ENCODE measurements at places on chromosomes 6 and 20.

DNA sequence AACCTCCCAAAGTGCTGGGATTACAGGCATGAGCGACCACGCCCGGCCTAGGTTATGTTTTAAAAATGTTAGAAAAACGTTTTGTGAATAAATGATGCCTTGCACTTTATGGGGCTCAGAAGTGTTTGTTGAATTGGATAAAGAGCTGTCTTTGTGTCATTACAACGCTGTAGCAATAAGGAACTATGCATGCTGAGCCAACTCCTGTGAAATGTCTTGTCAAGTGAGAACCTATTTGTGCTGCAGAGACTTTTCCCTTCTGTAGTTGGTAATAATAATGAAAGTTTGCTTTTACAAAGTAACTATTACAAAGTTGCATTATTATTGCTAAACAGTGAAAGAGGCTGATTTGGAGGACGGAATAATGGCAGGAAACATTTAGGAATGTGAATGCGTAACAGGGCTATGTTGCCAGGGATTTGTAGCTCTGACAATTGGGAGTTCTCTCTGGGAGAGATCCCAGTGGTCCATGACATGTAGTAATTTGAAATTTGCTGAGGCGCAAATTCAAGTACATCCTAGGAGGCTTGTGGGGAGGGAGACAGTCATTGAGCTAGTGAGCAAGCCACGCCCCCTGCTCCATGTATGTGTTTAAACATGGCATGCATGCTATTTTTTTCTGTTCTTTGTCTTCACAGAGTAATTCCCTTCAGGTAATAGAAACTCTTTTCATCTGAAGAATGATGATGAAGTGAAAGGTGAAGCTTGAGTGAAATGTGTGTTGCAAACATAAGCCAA lies 16.8 kb upstream of the BICRAL start:
- no peak for DNase-seq

DNA sequence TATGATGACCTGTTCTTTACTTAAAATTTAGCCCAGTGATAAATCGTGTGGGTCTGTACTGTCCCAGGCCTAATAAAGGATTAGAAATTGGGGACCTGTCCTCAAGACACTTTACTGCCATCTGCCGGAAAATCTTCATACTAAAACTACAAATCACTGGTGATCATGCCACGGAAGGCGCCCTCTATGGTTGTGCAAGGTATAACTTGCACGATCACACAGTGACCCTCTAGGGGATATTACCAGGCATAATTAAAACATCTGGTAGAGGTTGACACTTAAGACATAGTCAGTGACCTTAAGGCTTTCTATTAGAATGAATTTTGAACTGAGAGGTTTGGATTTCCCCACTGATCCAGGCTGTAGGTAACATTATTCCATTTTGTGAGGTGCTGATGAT lies 172.6 kb downstream of the BMP2 start:
- DNase-seq = no peak

DNA sequence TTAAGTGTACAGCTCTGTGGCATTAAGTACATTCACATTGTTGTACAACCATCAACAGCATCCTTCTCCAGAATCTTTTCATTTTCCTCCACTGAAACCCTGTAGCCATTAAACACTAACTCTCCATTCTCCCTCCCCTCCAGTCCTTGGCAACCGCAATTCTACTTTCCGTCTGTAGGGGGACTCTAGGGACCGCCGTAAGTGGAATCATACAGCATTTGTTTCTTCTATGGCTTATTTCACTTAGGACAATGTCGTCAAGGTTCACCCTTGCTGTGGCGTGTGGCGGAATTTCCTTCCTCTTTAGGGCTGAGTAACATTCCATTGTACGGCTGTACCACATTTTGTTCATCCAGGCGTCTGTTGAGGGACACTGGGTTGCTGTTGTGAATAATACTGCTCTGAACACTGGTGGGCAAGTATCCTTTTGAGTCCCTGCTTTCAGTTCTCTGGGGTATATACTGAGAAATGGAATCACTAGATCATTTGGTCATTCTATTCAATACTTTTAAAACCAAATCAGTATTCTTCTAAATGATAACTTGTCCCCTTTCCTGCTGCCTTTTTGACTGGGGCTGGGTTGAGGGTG lies 50.7 kb downstream of the PPP1R3G start:
- DNase-seq = peak; percentile 24

DNA sequence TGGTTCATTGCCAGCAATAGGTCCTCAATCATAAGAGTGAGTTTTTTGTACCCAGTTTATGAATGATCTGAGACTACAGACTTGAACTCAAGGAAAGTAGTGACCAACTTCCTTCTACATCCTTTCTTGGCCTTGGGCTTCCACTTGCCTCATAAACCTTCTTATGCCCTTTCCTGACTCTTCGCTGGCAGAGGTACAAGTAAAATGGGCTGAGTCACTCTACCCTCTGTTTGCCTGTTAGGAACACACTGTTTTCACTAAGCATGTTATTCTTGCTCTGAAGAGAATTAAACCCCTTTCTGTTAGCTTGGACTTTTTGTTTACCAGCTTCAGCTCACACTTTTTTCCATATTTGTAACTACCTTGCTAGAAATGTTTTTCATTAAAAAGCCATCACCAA lies 74.4 kb downstream of the PKHD1 start:
- DNase-seq = no peak

GRCh38 chr6:70285201-70285600 lies 17.7 kb downstream of the COL9A1 start:
- DNase-seq = no peak

DNA sequence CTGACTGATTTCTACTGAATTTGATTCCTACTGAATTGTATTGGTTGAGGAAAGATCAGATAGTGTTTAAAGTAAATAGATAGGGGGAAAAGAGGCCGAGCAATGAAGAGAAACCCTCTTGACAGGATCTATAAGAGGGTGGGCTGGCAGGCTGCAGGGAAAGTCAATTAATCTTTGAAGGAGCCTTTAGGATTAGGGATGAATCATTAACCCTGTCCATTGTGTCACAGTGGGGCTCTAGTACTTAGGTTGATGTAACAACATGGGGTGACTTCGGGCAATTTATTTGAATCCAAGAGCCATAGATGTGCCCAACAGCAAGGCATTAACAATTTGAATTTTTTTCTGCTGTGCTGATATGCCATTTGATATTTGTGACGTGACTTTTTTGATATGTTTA lies 7.5 kb downstream of the RFX6 start:
- DNase-seq = no peak

DNA sequence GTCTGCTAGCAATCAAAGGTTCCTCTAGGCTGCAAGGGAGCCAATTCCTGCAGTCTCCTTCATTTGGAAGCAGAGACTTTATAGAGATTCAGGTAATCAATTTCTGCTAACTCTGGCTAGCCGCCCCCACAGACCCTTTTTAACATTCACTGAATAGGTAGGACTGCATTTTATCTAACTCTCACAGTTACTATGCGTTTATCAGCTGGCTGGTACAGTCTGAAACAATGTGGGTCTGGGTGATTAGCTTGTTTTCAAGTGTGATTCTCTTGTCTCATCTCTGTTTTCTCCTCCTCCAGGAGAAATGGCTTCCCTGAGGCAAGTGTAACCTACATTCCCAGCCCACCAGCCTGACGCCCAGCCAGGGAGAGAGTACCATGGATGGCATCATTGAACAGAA lies 73.3 kb downstream of the SYNDIG1 start:
- DNase-seq = no peak

GRCh38 chr20:64026-64603 lies 23.4 kb upstream of the DEFB125 start:
- DNase-seq = no peak

DNA sequence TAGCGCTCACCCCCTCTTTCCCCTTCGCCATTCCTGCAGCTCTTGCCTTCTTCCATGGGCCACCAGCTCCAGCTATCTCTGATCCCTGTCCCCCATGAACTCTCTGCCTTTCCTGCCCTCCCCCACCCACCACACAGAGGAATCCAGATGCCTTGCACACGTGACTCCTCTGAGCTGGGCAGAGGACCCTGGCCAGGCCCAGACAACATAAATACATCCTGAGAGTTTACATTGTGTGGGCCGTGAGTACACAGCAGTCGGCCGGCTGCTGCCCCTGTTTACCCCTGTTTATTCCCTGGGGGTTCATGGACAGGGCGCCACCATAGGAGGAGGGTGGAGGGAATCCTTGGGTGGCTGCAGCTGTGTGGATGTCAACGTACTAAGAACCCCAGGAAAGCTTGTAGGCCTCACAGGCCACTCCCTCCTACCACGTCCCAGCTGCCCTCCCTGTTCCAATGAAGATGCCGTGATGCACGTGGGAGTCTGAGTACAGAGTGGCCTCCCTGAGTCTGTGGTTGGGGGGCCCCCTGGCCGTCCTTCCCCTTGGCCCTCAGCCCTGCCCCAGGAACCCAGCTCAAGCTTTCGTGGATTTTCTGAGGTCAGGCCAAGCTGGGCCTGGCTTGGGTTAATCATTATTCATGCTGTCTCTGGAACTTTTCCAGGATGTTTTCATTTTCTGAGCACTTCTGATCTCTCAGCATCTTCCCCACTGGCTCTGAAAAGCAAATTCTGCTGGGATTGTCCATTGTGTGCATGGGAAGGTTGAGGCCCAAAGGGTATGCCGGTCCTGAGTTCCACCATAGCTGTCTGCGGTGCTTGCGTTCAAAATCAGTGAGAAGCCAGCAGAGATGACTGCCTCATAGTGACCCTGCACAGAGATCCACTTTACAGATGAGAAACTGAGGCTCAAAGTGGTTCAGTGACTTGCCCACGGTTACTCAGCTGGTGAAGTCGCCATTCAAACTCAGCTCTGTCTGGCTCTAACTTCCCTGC lies 136.3 kb downstream of the MRPL14 start:
- DNase-seq = no peak

DNA sequence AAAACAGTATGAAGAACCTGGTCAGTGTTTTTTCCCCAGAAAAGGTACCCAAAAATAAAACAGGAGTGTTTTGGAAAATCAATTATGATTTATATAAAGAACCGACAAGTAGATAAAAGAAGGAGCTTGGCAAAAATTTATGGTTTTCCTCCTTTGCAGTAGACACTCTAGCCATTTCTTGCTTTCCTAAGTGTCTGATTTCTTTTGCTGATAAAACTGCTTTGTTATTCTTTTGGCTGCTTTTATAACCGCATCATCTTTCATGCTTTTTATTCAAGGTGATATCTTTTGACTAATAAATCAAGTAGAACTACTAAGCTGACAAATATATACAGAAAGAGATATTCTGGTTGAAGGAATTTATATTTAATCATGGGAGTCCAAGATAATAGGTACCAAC lies 16.6 kb downstream of the ATG5 start:
- no peak for DNase-seq

DNA sequence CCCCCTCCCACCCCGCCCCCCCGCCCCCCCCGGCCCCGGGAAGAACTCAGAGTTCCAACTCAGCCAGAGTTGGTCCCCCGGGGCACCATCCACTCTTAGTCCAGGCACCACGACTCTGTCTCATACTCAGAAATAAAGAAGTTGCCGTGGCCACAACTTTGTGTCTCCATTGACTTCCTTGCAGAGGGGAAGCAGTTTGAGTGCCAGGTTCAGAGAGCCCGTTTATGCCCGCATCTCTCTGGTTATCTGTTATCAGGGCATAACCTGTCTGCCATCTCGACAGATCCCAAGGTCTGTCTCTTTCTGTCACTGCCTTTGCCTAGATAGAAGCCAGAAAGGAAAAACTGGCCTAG lies 605 bp downstream of the CDC5L start:
- no peak for DNase-seq

DNA sequence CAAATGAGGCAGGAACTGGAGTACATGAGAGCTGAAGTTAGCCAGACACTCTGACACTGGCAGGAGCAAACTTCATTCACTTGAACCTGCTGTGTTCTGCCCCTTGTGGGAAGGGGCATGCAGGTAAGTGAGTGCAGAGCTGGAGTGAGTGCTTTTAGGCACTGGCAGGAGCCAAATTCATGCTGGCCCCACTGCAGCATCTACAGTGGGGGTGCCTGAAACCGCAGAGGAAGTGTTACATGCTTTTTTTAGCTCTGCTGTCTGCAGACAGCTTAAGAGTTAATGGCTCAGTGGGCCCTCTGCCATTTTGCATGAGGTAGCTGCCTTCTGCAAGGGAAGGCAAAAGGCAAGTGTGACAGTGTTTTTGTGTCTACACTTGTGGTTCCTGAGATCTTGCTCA lies 167.9 kb upstream of the SYNCRIP start:
- DNase-seq = no peak

DNA sequence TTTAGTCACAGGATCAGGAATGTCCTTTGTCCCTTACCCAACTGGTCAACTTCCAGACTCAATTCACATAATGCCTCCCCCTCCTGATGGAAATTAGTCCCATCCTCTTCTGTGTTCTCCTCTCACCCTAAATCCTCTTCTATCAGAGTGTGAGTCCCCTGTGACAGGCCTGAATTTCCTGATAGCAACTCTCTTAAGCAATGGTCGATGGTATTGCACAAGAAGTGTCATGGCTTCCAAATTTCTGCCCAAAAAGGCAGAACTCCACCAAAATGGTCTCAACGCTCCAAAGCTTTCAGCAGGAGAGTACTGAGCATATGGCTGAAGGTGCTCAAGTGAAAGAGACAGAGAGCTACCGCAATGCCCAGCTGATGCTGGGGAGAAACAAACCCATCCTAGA lies 2.4 kb downstream of the PREP start:
- DNase-seq = no peak

DNA sequence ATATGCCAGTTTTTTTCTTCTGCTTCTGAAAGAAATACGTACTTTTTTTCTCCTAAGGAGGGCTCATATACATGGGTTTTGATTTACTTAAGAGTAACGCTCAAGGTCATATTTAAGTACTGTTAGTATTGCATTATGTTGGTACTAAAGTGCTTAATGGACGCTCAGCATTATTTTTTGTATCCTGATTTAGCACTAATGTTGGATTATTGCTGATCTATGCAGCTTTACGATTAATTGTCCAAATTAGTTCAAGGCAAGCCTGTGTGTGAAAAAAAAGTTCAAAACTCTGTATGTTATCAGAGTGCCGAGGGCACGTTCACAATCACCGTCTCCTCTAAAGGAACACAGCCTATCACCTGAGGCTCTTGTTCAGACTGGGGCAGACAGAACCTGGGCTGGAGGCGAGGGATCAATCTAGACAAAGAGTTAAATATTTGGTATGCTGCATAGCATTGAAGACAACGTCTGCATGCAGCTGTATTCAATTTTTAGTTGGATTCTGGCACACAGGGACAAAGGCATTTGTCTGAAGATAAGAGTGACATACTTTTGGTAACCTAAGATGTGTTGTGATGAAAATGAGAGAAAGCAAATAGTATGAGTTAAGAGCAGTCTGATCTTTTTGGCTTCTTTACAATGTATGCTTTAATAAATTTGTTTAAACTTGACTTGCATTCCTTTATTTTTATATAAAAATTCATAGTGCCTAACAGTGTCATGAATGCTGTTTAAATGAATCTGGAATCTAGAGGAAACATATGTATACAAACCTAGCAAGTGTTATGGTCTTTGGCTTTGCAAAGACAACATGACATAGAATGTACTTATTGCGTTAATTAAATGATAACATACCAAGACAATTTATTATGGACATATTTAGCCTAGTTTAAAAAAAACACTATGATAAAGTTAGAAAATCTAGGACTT lies 341.2 kb downstream of the SAMD5 start:
- no peak for DNase-seq

- no peak for DNase-seq
Observed at GRCh38 chr6:55528624-55529023, 50.4 kb downstream of the HMGCLL1 start.
